PC-9 (cell line): ENCODE measurements at places on chromosomes 4 and X.

- no peak for DNase-seq
Observed at GRCh38 chr4:125013891-125014290, 300.9 kb upstream of the FAT4 start.

- peak; percentile 7 for DNase-seq
Observed at GRCh38 chr4:17468619-17469221, 43.2 kb downstream of the QDPR start.

DNA sequence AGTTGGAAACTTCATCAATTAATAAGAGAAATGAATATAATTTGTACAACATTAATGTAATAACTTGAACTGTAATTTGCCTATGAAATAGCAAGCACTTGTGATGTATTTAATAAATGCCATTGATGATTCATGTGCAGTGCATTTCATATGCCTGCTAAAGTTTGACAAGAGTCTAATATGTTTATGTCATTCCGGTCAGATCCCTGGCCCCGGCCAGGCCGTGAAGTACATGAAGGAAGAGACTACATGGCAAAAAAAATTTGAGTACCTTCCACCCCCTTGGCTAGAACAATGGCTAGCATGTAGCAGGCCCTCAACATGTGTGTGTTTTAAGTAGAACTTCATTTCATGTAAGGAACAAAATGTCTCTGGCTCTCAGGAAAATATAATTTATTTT lies 161.3 kb downstream of the ATP10D start:
- DNase-seq, result no peak

DNA sequence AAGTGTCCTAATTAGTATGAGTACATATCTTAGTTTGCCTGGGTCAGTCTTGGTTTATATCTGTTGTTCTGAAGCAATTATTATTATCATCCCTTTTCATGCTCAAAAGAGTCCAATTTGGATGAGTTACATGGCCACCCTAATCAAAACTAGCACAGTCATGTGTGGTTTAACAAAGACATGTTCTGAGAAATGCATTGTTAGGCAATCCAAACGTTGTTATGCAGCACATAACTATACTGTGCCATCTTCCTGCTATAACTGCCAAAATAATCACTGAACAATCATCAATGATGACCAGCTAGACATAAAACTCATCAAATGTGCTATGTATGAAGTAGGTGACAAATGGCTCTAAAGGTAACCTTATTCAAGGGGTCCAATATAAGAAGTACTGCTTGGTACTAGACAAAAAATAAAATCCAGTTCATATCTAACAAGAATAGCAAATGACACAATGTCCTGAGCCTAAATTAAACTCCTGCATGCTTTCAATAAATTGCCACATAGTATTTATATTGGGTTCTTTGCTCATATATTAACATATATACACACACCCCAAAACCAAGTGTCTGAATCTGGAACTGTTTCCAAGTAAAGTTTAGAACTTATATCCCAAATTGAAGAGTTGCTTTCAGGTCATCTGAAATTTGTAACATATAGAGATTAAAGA lies 41.9 kb downstream of the CNOT6L start:
- no peak for DNase-seq

GRCh38 chrX:148380650-148381561 lies 119.5 kb upstream of the AFF2 start:
- no peak for DNase-seq

DNA sequence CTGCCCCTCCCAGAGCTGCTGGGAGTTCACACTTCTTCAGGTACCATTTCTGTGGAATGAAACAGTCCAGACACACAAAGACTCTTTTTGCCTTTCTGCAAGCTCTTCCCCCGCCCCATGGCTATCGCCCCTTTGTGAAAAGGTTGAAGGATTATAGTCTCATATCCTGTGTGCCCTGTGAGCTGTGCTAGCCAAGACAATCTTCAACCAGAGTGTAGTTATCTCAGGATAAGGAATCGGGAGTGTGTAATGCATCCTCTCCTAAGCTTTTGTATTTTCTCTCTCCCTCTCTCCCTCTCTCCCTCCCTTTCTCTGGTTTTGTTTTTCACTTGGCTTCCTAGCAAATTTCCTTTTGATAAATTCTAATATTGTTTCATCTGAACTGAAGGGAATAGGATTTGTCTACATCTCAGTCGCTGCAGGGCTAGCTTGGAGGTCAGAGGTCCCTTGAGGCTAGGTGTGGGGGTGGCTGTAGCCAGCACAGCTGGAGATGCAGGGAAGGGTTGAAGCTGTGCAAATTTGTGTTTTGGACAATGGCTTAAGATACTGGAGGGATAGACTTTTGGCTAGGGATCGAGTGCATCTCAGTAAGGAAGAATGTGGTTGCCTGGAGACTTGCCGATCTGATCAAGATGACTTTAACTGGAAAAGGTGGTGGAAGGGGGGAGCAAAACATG lies 74.6 kb upstream of the NALF2 start:
- DNase-seq, result no peak

- peak; percentile 82 for DNase-seq
Observed at GRCh38 chr4:76589872-76590797, 155.1 kb downstream of the SHROOM3 start.

GRCh38 chr4:109976189-109976588 lies 63.5 kb downstream of the EGF start:
- no peak for DNase-seq

- no peak for DNase-seq
Observed at GRCh38 chr4:54074381-54074780, 10.0 kb upstream of the CHIC2 start.

GRCh38 chr4:30068234-30068633 lies 651.9 kb upstream of the PCDH7 start:
- DNase-seq, result no peak

GRCh38 chr4:112735474-112735951 lies 98.6 kb downstream of the LARP7 start:
- DNase-seq, result peak; percentile 67

DNA sequence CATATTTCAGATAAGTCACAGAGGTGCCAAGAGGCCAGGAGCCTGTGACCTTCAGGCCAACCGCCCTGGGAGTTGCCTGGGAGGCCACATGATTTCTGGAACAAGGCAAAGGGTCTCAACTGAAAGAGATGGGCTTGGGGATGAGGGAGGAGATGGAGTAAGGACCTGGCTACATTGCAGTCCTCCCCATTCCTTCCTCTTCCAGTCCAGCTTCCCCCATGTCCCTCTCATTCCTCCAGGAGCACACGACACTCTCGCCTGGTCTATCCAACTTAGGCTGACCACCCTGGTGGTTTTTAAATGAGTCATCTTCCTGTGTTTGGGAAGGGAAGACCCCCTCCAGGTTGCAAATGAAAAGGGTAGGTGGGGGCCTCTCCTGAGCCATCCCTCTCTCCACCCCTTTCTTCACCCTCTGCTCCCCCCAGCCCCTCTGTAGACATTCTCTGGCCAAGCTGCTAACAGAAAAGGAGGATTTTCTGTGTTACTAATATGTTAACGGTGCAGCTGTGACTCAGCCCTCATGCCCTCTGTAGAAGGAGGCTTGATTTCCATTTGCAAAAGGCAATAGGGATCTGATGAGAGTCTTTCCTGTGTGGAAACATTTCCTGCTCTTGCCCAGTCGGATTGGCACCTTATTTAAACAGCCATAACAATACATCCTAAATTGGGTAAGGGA lies 79.2 kb downstream of the RTL5 start:
- DNase-seq, result no peak

- DNase-seq, result no peak
Observed at GRCh38 chr4:79625361-79625760, 217.3 kb upstream of the GK2 start.

GRCh38 chr4:48033825-48034413 lies 17.3 kb downstream of the NIPAL1 start:
- DNase-seq, result no peak

GRCh38 chr4:138404251-138404650 lies 162.1 kb upstream of the SLC7A11 start:
- no peak for DNase-seq

- no peak for DNase-seq
Observed at GRCh38 chr4:127528302-127528701, 104.5 kb upstream of the INTU start.

GRCh38 chr4:133147921-133148689 lies 989 bp upstream of the PCDH10 start:
- no peak for DNase-seq

GRCh38 chr4:103482471-103482870 lies 237.3 kb downstream of the TACR3 start:
- DNase-seq, result no peak

DNA sequence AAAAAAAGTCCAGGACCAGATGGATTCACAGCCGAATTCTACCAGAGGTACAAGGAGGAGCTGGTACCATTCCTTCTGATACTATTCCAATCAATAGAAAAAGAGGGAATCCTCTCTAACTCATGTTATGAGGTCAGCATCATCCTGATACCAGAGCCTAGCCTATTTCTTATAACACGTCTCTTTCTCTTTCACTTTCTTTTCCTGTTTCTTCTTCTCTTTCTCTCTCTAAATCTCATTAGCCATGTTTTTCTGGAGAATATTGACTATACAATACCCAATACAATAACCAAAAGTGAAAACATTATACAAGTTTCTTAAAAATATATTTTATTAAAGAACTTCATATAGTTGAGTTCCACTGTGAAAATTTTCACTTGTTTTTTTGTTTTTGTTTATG lies 1154.9 kb upstream of the PCDH7 start:
- no peak for DNase-seq

DNA sequence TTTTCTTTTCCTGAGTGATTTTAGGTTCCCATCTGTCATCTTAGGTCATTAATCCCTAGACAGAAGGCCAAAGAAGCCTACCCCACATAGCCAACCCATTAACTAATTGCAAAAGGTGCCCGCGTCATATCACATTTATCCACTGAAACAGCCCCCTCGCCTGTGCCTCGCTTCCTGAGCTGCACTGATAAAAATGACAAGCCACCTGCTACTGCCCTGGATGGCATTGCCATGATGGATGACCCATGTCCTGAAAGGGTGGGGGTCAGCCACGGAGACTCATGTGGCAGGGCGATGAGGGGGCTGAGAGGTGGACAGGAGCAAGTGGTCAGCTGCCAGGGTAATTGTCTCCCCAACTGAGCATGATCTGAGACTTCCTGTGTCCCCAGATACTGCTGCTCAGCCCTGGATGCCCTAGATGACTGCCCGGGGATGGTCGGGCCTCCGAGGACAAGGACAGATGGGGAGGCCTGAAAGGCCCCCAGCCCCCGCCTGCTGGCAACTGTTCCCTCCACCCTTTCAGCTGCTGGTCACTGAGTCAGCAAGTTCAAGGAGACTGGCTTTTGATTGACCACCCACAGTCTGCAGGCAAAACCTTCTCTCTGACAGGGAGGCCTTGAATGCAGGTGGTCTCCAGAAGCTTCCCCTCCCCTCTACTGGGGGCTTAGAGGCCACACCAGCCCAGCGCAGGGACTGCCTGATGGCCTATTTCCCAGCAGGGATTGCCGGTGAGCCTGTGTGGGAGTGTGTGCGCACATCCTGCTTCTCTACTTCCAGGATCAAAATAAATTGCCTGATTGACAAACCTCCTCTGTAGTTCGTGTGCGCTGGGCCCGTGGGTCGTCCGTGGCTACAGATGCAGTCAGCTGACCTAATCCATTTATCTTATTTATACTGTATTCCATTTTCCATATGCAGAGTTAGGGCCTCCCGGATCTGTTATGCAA lies 496.3 kb downstream of the BCOR start:
- DNase-seq, result no peak

DNA sequence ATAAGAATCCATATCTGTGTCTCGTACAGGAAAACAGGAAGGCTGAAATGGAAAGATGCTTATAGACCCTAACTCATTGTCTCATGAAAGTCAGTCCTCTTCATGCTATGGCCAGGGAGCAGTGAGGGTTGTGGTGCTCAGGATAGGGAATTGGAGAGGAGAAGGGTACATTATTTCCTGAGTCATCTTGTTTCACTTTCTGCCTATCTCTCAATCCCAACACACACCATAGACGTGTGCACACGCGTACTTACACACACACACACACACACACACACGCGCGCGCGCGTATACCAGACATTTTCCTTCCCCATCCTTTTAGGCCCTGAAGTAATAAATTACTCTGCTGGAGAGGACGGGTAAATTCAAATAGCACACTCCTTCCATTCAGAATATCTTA lies 53.7 kb upstream of the PRRG3 start:
- no peak for DNase-seq

DNA sequence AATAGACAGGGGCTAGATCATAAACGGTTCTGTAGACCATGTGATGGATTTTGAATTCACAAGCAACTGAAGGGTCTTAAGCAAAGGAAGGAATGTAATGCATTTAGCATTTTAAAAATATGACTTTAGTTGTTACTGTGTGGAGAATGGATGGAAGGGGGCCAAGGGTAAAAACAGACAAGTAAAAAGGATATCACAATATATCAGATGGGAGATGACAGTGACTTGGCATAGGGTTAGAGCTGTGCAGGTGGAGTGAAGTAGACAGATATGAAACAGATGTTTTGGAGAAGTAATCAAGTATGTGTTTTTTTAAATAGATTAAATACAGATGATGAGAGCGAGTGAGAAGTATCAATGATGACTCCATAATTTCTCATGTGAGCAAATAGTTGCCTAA lies 1116.0 kb upstream of the TENM3 start:
- DNase-seq, result no peak

GRCh38 chrX:81120258-81120935 lies 81.3 kb downstream of the HMGN5 start:
- DNase-seq, result no peak

DNA sequence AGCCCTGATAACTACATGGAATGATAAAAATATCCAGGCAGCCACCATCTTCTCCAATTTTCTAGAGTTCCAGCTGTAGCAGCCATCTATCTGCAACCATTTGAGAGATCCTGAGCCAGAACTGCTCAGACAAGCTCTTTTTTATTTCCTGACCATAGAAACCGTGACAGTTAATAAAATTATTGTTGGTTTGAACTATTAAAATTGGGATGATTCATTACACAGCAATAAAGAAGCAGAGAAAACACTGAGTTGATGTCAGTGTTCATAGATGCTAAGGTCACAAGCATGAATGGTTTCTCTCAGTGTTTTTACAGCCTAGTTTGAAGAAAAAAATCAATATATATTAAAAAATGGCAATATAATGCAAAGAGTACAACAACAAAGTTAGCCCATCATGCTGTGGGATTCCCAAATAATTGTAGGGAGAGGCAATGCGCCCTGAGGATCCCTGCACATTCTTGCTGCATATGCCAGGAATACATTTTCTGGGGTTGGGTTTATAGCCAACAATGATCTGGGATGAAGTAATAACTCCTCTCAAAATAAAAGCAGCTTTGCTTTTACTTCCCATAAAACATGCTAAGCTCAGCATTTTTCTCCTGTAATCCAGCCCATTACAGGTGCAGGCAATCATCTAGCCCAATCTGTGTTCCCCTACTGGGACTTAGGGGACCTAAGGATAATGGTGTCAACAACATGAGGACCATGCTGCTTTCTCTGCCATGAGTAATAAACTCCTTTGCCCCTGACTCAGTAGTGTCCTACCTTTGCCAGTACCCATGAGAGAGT lies 84.0 kb downstream of the PABPC4L start:
- no peak for DNase-seq

GRCh38 chr4:139266208-139266582 lies 13.8 kb downstream of the MGARP start:
- no peak for DNase-seq

DNA sequence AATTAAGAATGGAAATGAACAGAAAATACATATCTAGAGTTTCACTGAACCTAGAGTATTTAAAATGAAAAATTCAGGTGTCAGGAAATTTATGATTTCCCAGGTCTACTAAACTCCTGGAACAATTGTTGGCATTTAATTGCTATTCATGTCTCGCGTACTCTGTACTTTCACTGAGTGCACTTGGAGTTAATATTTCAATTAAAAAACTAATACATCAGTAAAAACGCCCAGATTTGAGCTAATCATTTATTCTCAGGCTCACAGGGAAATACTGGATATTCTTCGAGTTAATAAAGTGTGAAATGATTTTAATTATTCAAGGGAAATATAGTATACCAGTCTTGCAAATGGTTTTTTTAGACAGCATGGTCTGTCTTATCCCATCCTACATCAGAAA lies 125.9 kb downstream of the CHRNA9 start:
- DNase-seq, result no peak
